ENCODE measurements at places on chromosomes 2 and 18. TPM values are rescaled to one million over a fixed set of nuclear protein-coding genes. Genes with fewer than 3 reads are reported as not detected.

- DNase-seq: no peak
Observed at GRCh38 chr2:205107810-205108209, 562.5 kb downstream of the PARD3B start.

GRCh38 chr2:240024766-240025165 lies 376 bp downstream of the NDUFA10 start:
- DNase-seq: peak; percentile 37

- DNase-seq: no peak
Observed at GRCh38 chr18:42192251-42193248, 237.5 kb downstream of the PIK3C3 start.

DNA sequence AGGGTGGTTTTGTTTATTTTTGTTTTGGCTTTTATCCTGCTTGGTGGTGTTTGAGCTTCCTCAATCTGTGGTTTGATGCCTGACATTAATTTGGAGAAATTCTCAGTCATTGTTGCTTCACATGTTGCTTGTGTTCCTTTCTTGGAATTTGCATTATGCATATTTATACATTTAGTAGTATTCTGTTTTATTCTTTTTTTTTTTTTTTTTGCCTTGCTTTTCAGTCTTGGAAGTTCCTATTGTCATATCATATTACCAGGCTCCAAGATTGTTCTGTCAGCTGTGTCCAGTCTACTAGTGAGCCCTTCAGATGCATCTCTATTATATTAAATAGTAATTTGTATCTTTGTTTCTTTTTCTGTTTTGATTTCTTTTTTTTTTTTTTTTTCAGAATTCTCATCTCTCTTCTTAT lies 77.0 kb downstream of the EPC2 start:
- DNase-seq: no peak

DNA sequence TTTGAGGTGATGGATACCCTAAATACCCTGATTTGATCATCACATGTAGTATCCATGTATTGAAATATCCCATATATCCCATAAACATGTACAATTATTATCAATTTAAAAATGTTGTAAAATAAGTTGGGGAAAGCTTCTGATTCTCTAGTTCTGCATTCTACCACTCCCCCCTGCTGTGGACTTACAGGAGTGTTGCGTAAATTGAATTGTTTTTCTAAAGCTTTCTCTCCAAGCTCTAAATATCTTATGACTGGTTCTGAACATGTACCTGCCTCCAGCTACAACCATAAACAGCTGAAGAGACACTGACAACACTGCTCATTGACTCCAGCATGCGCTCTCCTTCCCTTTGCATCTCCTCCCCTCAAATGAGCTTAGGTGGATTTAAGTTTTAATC lies 145.2 kb downstream of the MGAT5 start:
- DNase-seq: no peak

- no peak for DNase-seq
Observed at GRCh38 chr2:212723226-212723625, 184.6 kb upstream of the ERBB4 start.

DNA sequence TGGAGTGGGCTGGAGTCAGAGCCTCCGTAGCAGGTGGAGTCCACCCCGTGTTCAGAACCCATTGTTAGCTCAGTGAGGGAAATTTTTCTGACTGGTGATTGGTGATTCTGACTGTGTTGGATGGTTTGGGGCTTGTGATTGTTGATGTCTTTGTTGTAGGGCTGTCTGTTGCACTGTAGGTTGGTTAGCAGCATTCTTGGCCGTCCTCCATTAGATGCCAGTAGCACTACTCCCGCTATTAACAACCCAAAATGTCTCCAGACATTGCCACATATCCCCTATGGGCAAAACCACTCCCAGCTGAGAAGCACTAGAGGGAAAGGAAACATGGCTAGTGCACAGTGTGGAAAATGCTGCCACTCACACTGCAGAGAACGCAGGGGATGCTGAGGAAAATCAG lies 51.7 kb downstream of the ARMC9 start:
- no peak for DNase-seq

- DNase-seq: no peak
Observed at GRCh38 chr2:46361920-46362666, 64.9 kb downstream of the EPAS1 start.

GRCh38 chr2:11073776-11074175 lies 81.5 kb upstream of the SLC66A3 start:
- no peak for DNase-seq

GRCh38 chr2:20433946-20434553 lies 12.8 kb upstream of the RHOB start:
- DNase-seq: peak; percentile 4

DNA sequence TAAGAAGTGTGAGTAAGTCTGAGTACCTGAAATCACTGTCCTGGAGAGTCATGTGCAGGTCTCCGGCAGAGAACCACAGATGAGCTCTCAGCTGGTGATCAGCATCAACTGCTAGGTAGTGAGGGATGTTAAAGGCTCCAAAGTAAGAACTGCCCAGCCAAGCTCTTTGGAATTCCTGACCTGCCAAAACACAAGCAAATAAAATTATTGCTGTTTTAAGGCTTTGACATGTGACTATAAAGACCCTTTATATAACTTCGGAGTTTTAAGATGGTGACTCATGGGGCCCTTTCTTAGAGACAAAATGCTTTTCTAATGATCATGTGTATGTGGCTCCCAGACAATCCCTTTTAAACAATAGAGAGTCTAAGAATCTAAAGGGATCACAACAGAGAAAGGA lies 855.7 kb downstream of the TRIB2 start:
- no peak for DNase-seq

GRCh38 chr2:23916727-23917405 lies 10.1 kb downstream of the ATAD2B start:
- DNase-seq: no peak

- DNase-seq: peak; percentile 42
Observed at GRCh38 chr2:205776139-205776538, 93.8 kb downstream of the NRP2 start.

DNA sequence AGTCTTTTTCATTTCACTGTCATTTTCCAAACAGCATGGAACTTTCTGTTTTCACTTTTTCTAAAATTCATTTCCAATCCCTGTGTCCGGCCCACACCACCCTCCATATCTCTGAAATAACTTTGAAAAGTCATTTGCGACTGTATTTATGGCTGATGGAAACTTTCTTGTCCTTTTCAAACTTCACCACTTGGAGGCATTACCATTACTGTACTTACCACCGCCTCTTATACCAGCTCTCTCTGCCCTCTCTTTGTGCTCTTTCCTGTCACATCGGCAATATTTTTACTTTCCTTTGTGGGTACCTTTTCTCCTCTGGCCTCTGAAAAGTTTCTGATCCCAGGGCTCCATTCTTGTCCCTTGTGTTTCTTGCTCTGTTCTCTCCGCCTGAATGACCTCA lies 39.5 kb upstream of the IL1RL1 start:
- DNase-seq: no peak

The NT5C1B gene
- total RNA-seq: not detected

The ACOXL gene
- 0.41 TPM for total RNA-seq

The GEN1 gene
- 24.0 TPM for total RNA-seq

The CELF4 gene
- total RNA-seq: not detected

The REG3A gene
- not detected for total RNA-seq

The PSD4 gene
- total RNA-seq: 170 TPM

The COL5A2 gene
- 0.83 TPM for total RNA-seq

The MAP4K3 gene
- total RNA-seq: 10.1 TPM

Measured in activated CD4-positive, alpha-beta memory T cell treated with anti-CD3 and anti-CD28 coated beads for 36 hours (primary cell).